NCI-H1694 treated with DMSO at 0.1 percent for 48 hours (cell line): ENCODE measurements at places on chromosomes 7 and 10.

DNA sequence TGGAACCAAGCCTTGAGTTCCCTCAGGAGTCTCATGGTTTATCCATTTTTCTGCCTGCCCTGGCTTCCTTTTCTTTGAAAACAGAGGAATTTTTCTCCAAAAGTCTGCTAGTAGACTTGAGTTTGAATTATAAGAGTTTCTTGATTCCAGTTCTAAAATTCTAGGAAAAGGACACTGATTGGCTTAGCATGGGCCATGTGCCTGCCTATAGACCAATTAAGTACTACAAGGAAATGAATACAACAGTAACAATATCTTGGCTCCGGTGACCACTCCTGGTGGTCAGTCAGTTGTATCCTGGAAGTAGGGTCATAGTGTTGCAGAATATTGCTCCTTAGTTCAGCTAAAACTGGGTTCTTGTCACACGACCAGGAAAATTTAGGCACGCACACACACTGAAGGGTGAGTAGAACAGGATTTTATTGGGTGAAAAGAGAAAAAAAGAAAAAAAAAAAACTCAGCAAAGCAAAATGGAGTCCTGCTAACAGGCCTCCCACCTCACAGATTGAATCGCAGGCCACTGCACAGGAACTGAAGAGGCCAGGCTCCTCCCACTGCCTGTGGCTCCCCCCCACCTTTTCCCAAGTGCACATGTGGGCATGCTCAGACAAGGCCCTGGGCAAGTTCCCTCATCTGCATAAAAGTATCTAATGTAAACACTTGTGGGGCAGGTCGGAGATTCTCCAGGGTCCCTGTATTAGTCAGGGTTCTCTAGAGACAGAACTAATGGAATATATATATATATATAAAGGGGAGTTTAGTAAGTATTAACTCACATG lies 155.1 kb downstream of the LYZL1 start:
- DNase-seq = no peak

- DNase-seq = no peak
Observed at GRCh38 chr10:33252324-33252723, 82.1 kb downstream of the NRP1 start.

- DNase-seq = peak; percentile 44
Observed at GRCh38 chr10:33334805-33335550, 511 bp upstream of the NRP1 start.

DNA sequence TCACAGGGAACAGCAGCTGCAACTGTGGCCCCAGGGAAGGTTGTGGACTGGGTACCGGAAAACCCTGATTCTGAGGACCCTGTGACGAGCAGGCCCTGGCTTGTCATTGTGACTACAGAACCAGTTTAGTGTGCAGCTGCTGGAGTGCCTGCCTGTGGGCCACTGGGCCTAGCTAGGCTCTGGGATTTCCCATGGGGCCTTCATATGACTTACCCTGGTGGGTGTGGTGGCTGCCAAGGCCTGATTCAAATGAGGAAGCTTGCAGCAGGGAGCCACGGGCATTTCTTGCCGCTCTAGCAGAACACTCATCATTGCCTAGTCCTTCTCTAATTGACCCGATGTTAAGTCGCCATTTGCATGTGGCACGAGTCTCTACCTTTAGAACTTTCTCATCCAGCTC lies 14.7 kb upstream of the CAMK2G start:
- DNase-seq = peak; percentile 83

DNA sequence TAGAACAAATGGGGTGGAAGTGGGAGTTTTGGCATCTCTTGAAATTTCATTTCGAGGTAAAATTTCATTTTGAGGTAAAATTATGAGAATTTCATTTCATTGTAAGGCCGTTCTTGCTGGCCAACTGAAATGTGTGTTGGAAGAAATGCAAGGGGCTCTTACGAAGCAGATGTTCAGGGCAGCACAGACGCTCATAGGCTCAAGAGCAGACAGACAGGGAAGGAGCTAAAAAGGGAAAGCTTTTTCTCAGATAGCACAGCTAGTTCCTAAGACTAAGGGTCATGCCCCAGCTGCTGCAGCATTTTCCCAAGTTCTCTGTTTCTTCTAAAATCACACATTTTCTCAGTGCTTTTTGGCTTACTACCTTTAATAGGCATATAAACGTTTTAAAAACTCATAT lies 65.1 kb upstream of the SFMBT2 start:
- DNase-seq = no peak

DNA sequence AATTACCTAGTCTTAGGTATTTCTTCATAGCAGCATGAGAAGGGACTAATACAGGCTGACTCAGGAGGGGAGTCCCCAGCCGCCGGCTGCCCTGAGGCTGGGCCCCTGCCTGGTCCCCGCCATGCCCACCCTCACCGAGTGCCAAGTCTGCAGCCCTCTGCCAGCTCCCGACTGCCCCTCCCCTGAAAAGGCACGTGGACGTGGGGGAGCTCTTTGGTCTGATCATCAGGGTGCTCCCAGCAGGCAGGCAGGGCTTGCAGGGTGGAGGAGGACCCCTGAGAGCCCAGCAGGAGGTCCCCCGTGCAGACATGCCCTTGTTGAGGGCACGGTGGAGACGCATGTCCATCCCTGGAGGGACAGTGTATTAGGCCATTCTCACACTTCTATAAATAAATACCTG lies 110.9 kb downstream of the UNCX start:
- DNase-seq = no peak

GRCh38 chr7:118312966-118313365 lies 88.5 kb downstream of the ANKRD7 start:
- DNase-seq = no peak

DNA sequence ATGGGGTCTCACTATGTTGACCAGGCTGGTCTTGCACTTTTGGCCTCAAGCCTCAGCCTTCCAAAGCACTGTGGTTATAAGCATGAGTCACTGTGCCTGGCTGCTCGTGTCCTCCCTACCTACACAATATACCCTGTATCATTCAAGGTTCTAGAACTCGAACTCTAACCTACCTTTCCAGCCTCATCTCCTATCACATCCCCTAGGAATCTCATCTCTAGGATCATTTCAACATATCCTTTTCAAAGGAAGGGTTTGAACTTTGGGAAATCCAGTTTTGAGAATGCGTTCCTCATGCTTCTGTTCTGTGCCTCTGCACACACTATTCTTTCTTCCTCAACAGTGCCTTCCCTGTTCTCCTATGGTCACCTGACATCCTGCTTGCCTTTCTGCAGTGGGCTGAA lies 87.8 kb upstream of the RHEB start:
- no peak for DNase-seq

GRCh38 chr7:158016180-158017097 lies 571.2 kb downstream of the PTPRN2 start:
- DNase-seq = peak; percentile 62

GRCh38 chr7:4681218-4681851 lies 760 bp upstream of the FOXK1 start:
- no peak for DNase-seq

- DNase-seq = no peak
Observed at GRCh38 chr10:51599647-51600046, 99.7 kb downstream of the CSTF2T start.

GRCh38 chr10:101386659-101387259 lies 32.8 kb downstream of the BTRC start:
- no peak for DNase-seq

- DNase-seq = peak; percentile 28
Observed at GRCh38 chr7:124032369-124033094, at the start of gene TMEM229A. Gene TMEM229A, minus strand, starts transcription at chr7:124033067. Its CDS starts 64 bp downstream, at chr7:124033003.

DNA sequence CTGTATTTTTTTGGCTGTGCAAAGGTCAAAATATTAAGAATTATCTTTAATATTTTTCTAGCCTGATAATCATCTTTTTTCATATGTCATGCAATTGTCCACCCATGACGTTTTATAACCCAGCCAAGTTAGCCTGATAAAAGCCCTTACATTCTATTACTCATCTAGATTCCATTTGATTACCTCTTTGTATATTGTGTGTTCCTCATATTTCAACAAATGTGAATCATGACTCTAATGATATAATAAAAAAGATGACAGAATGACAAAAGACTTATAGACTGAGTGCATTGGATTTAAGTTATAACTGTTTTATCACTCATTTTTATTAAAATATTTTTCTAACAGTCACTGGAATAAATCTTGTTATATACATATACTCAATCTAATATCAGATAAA lies 1560.0 kb upstream of the LRRTM3 start:
- no peak for DNase-seq

DNA sequence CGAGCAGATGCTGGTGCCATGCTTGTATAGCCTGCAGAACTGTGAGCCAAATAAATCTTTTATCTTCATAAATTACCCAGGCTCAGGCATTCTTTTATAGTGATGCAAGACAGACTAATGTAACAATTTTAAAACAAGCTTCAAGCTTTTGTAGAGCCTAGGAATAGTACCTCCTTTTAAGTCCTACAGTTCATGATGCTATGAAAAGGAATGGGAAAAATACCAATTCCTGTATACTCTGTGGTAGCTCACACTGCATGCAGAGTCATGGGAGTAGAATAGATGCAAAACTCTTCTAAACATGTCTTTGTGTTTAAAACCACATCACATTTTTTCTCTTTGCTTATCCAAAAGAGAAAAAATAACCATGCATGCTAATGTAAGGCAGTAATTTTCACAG lies 66.6 kb upstream of the WNT16 start:
- DNase-seq = no peak

- no peak for DNase-seq
Observed at GRCh38 chr10:77498829-77499228, 138.8 kb downstream of the KCNMA1 start.

DNA sequence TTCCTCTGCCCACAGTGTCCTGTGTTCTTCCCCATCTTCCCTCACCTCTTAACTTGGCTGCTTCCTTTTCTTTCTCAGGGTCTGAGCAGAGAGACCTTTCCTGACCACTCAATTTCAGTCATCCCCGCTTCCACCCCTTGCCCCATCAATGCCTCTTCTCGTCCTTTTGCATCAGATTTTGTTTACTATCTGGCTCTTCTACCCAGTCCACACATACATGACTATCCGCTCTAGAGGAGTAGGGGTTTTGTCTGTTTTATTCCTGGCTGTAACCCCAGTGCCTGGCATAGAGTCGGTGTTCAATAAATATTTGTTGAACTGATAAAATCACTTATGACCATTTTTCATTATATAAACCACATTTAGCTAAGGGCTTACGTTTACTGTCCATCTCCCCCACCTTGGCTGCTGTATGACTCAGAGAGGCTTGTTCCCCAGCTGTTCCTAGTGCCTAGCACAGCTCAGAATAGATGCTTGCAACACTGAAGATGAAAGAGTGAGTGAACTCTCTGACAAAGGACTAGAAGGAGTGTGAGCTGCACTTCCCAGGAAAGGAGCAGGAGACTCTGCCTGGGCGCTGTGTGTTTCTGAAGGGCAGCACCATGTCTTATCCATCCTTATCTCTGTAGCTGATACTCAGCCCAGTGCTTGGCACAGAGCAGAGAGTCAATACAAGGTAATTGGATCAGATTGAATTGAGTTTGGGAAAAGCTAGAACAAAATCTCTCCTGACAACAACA lies 21.9 kb downstream of the ARID5B start:
- DNase-seq = no peak

GRCh38 chr10:91409069-91409868 lies 875 bp upstream of the HECTD2 start:
- peak; percentile 52 for DNase-seq

- DNase-seq = no peak
Observed at GRCh38 chr10:116771101-116771958, 29.0 kb upstream of the HSPA12A start.
